ENCODE measurements at places on chromosomes 12 and 14.

GRCh38 chr14:100578552-100578951 is 8.7 kb downstream of the BEGAIN start:
- no peaks in the 10 kb centered on the region for H3K36me3 ChIP-seq
- no peaks in the 10 kb centered on the region for H3K4me1 ChIP-seq

GRCh38 chr12:25417071-25417470 is 136.0 kb downstream of the LMNTD1 start:
- H3K27me3 ChIP-seq = no peaks in the 10 kb centered on the region
- H3K36me3 ChIP-seq = no peaks in the 10 kb centered on the region
- no peak for DNase-seq
- H3K27ac ChIP-seq = no peak overlapping the region
- H3K4me3 ChIP-seq = no peak overlapping the region

DNA sequence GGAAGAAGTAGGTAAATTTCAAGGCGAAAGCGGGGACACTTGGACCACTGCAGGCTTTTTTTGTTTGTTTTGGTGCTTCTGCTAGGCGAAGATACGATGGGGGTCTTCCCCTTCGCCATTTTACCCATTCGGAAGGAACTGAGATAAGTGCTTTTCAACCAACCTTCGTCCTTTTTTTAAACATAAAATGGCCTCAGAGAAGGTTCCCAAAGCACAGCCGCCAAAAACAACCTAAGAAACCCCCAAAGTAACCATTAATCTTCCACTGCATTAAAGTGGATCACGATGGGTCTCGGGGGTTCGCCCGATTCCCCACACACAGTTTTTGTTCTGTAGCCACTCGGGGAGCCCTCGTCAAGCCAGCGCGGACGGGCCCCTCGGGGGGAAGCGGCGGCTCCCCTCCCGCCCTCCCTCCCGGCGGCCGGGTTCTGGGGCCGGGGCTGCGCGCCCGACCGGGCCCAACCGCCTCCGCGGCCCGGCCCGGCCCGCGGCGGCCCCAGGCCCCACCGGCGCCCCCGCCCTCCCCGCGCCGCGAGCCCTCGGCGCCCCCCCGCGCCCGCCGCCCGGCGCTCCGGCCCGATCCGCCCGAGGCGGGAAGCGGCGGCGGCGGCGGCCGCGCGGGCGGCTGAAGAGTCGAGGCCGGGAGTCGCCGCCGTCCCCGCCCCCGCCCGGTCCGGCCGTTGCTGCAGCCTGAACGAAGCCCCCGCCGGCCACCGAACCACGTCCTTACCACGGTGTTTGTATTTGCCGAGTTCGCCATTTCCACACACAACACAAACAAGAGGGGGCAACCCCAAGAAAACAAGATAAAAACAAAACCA is 790 bp downstream of the GTF2A1 start:
- H3K4me3 ChIP-seq = peak overlapping the region; percentile 83
- H3K27me3 ChIP-seq = no peaks in the 10 kb centered on the region
- peaks cover 5% of the 10 kb centered on the region for H3K36me3 ChIP-seq
- DNase-seq = peak; percentile 92

GRCh38 chr12:115132905-115133304 is 448.9 kb upstream of the TBX3 start:
- DNase-seq = no peak
- no peaks in the 10 kb centered on the region for H3K36me3 ChIP-seq
- no peaks in the 10 kb centered on the region for H3K4me1 ChIP-seq
- H3K4me3 ChIP-seq = no peak overlapping the region
- no peaks in the 10 kb centered on the region for H3K27me3 ChIP-seq
